ENCODE measurements at places on chromosomes 2 and 18. TPM values are rescaled to one million over a fixed set of nuclear protein-coding genes. Genes with fewer than 3 reads are reported as not detected.

MEP1B gene
- not detected for total RNA-seq

SERPINB2 gene
- not detected for total RNA-seq

POMC gene
- 6.6 TPM for total RNA-seq

GRCh38 chr2:211408483-211408891 lies 852.1 kb downstream of the CPS1 start:
- no peaks in the 10 kb centered on the region for H3K4me1 ChIP-seq
- H3K36me3 ChIP-seq: no peaks in the 10 kb centered on the region
- no peaks in the 10 kb centered on the region for H3K27me3 ChIP-seq

DNA sequence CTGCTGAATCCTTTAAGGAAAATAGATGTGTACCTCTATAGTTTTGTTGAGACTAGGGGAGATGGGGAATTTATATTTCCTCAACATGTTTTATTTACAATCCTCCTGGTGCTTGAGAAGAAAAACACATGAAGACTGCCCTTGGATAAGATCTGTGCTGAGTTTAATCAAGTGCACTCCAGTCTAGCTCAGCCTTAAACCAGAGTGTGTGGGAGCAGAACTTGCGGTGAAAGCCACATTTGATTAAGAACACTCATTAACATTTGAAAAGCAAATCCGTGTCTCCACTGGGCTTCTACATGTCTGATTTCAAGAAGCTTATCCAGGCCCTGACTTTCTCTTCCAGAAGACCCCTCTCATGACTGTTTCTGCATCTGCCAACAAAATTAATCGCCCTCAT lies 84.8 kb upstream of the ITGA6 start:
- H3K4me1 ChIP-seq: peaks cover 12% of the 10 kb centered on the region
- H3K27me3 ChIP-seq: peaks cover 8% of the 10 kb centered on the region
- DNase-seq: no peak
- H3K27ac ChIP-seq: no peak overlapping the region

GRCh38 chr2:9312591-9312990 lies 106.0 kb downstream of the ASAP2 start:
- no peak for DNase-seq
- H3K27ac ChIP-seq: no peak overlapping the region
- H3K36me3 ChIP-seq: no peaks in the 10 kb centered on the region

GRCh38 chr2:133884739-133885381 lies 316.6 kb upstream of the NCKAP5 start:
- no peak overlapping the region for H3K27ac ChIP-seq
- H3K27me3 ChIP-seq: no peaks in the 10 kb centered on the region
- H3K36me3 ChIP-seq: no peaks in the 10 kb centered on the region
- H3K4me3 ChIP-seq: no peak overlapping the region

All from adrenal gland (tissue), 19 donors.